Fibroblast of skin of right quadriceps (primary cell): ENCODE measurements at places on chromosomes 13 and 19.
A peak's percentile ranks its signal among the peaks of the same experiment; 100 is the strongest.

DNA sequence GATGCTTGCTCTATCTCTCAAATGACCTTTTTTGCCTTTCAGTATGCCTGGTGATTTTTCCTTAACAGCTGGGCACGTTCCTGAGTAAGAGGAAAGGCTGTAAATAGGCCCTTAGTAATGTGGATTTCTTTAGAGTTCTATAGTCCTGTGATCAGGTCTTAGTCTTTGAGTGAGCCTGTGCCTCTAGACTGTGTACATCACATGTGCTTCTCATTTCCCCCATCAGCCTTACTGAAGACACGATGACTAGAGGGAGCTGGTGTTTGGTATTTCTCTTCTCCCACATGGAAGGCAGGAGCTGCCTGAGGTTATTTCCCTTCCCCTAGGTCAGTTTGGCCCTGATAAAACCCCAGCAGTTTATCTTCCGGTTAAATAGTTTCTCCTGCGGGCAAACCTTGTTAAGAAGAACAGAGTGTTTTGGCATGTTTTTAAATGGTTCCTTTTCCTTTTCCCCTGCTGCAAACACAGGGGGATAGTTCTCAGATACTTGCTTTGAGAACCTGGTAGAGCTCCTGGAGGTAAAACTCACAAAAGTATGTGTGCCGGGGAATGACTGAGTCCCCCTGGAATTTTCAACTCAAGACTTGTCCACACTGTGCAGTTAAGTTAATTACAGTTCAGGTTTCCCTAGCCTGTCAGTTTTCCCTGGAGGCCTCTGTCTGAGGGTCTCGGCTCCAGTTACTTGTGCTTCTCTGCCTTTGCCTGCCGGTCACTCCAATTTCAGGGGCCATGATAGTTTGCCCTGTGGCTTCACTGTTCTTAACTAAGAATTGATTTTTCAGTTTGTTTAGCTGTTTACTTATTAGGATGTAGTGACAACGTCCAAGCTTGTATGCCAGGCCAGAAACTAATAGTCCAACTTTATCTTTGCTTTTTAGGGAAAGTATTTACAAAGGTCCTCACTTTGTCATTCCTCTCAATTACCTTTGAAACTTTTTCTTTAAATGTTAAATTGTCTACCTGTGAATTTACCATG is 94.4 kb downstream of the URI1 start:
- DNase-seq, result peak; percentile 47

- DNase-seq, result no peak
Observed at GRCh38 chr19:29410601-29411000, 115.2 kb upstream of the VSTM2B start.

DNA sequence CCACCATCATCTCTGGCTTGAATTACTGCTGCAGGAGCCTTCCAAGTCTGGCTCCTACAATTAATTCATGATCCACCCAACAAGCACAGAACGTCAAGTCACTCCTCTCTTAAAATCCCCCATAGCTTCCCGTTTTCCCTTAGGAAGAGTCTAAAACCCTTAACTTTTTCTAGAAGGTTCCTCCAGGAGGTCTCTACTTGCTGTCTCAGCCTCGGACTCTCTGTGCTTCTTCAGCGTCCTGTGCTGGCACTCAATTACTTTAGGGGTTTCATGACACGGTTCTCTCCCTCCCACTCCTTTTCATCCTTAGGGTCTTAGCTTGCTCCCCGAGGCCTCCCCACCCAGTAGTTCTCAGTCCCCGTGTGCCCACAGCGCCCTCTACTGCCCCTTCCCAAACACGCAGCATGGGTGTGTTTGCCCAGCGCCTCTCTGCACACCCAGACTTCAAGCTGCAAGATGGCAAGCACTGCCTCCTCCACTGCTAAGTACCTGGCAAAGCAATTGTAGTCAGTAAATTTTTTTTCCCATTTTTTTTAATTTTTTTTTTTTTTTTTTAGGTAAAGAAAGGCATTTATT is 25.8 kb upstream of the MAP3K10 start:
- peak; percentile 32 for DNase-seq

DNA sequence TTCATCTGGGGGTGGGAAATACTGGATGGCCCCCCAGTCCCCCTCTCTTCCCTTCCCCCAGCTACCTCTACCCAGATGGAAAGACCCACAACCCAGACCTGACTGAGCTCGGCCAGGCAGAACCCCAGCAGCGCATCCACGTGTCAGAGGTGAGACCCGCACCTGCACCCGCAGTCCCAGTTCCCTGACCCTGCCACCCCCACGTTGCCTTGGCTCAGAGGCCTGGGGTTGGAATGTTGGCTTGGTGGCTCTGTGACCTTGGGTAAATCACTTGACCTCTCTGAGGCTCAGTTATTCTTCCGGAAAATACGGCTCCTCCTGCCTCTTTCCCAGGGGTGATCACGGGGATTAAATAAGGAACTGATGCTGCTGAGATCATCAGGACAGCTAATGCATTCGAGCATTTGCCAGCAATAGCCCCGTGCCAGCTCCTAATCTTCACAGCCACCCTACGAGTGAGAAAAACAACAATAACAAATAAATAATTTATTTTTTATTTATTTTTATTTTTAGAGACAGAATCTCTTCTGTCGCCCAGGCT is 12.3 kb downstream of the CBLC start:
- DNase-seq, result no peak

DNA sequence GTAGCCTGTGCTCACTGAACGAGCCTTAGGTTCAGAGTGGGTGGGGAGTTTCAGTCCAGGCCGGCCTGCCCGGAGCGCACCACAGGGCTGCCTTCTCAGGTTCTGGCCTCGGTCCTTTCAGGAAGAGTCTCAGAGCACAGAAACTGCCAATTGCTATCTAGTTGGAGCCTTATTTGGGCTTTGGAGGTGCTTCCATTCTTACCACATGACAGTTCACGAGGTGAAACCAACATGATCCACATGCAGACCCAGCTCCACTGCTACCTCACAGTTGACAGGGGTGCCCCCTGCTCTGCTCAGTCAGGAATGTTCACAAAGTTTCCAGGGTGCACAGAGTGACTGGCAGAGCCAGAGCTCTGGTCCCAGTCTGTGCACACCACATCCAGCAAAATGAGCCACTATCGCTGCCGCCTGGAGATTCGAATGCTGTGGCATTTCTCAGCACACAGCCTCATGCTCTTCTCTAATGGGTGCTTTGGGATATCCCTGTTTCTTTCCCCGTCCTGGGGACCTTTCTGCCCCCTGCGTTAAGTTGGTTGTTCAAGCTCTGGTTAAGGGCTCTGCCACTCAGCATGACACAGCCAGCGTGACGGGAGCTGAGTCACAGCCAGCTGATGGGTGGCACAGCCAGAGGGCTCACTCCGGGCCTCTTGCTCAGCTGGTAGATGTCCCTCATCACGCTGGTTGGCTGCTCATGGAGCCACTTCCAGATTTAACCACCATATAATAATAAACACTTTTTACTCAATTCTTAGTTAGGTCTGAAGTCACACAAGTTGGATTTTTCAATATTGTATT is 7.5 kb upstream of the SACS start:
- DNase-seq, result no peak

GRCh38 chr19:11304936-11305335 is 9.0 kb downstream of the TSPAN16 start:
- DNase-seq, result no peak

GRCh38 chr13:99989276-99990125 is 7.9 kb downstream of the ZIC2 start:
- DNase-seq, result no peak

GRCh38 chr13:79966059-79966458 is 374.9 kb downstream of the SPRY2 start:
- no peak for DNase-seq

GRCh38 chr19:5828661-5829566 is 10.6 kb downstream of the FUT6 start:
- peak; percentile 13 for DNase-seq

DNA sequence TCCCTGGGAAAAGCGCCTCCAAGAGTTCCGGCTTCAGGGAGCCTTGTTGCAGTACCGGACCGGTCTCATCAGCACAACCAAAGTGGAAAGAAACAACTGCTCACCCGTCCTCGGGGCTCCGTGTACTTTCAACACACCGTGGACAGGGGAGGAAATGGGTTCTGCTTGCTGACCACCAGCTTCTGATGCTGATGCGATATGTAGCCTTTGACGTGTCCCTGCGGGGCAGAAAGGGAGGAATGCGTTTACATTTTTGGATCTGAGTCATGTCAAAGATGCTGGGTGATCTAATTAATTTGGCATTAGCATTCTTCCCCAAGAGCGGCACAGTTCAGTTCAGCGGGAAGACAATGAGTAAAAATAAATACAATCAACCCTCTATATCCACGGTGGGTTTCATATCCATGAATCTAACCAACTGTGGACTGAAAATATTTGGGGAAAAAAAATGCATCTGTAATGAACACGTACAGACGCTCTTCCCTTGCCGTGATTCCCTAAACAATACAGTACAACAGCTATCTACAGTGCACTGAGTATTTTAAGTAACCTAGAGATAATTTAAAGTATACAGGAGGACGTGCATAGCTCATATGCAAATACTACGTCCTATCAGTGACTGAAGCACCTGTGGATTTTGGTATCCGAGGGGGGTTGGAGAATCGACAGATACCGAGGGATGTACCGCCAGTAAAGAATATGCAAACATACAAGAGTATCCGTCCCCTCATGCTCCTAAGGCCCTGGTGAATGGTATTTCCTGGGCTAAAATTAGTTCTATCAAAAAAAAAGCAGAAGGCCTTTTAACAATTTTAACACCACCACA is 19.8 kb downstream of the PROZ start:
- peak; percentile 93 for DNase-seq

DNA sequence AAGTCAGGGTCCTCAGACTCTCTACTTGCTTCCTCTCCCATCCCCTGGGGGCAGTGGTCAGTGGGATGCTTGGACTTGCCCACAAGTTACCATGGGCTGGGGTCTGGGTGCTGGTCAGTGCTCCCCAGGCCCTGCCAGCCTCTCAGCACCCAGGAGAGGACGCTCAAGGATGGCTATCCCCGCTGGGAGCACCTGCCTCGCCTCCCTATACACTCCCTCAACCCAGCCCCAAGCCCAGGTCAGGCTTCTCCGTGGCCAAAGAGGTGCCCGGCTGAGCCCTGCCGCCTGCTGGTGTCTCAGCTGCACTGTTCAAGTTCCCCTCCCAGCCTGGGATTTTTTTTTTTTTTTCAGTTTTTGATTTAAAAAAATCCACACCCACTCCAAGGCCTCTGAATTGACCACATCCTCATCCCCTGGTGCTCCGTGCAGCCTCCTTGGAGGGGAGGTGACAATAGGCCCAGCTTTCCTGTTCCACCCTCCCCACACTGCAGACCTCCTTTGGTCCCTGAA is 10.8 kb downstream of the F2RL3 start:
- no peak for DNase-seq

- no peak for DNase-seq
Observed at GRCh38 chr19:47644743-47645482, 36.0 kb downstream of the BICRA start.

GRCh38 chr19:29268721-29269393 is 55.9 kb upstream of the UQCRFS1 start:
- no peak for DNase-seq

DNA sequence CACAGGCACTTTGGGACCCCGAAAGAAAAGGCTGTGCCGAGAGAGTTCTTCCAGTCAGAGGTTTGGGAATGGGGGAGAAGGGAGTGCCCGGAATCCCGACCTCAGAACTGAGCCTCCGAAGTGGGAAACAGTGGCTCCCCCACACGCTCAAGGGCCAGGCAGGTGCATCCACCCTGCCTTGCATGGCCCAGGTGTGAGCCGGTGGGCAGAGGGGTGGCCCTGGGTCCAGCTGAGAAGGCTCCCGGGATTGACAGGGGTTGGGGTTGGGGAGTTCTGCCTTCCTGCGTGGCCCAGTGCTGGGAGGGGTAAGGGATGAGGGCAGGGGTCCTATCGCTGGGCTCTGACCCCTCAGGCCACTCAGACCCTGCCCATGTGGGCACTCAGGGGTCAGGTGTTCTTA is 163.5 kb upstream of the TUBA3C start:
- DNase-seq, result no peak

GRCh38 chr13:100860866-100861265 is 186.3 kb upstream of the TMTC4 start:
- peak; percentile 17 for DNase-seq

DNA sequence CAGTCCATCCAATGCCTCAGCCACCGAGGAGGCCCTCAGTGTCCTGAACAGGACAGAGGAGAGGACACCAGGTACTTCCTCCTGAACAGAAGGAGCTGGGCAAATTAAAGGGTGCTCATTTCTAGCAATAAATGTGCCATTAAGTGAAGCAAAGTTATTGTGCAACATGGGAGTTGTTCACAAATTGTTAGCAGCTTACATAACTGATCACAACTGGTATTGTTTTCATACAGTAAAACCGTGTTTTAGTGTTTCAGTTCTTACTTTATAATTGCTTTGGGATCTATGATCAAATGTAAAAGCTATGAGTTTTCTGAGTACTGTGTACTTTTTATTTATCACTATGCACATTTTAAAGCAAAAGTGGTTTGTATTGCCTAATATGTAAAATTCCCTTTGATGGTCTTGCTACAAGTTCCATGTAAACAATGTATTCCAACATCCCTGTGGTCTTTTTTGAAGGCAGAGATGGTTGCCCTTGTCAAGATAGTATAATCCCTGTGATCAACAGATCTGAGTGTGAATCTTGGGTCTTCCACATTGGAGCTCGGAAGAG is 263.1 kb downstream of the FGF14 start:
- DNase-seq, result no peak

GRCh38 chr19:11444059-11444458 is 8.6 kb downstream of the PRKCSH start:
- no peak for DNase-seq
